ENCODE measurements at places on chromosomes 2 and 18.
A peak's percentile ranks its signal among the peaks of the same experiment; 100 is the strongest.

- DNase-seq = no peak
Measured at GRCh38 chr2:206163251-206163880, 3.7 kb downstream of the EEF1B2 start.

GRCh38 chr2:128640166-128640844 is 321.6 kb upstream of the HS6ST1 start:
- DNase-seq = no peak

DNA sequence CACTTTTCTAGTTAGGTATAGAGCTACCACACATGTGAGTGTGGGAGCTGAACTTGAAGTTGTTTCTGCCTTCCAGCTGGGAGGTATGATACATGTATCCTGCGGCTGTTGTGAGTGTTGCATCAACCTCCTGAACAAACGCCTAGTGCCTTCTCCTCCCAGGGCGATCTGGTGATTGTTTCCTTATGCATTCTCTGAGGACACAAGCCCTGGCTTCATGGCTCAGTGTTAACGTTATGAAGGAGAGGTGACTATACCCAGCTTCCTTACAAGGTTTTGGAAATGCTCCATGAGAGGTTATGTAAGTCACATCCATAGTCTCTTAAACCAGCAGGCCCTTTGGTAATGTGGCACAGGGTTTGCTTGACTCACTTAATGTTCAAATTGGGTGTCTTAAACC is 64.9 kb downstream of the SPRED2 start:
- no peak for DNase-seq

GRCh38 chr2:148096012-148096411 is 75.1 kb downstream of the MBD5 start:
- DNase-seq = no peak

- no peak for DNase-seq
Measured at GRCh38 chr2:113876503-113877387, 13.1 kb upstream of the ACTR3 start.

GRCh38 chr18:31637445-31637844 is 45.8 kb downstream of the TTR start:
- DNase-seq = no peak

DNA sequence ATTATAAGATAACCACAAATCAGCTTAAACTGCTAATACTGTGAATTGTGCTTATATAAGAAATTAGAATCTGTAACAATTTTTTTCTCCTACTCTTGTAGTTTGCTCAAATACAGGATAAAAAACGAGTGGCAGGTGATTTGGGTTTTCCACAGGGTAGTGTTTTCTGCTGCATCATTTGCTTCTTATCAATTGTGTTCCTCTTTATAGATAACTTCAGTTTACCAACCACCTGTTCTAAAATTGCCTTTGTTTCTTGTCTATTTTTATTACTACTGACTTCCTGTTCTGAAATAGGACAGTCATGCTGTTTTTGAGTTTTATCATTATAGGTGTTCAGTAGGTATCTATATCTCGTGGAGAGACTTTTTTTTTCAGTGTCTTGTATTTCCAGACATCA is 56.9 kb downstream of the MFSD6 start:
- DNase-seq = no peak

GRCh38 chr2:44707945-44708660 is 233.4 kb upstream of the SIX3 start:
- DNase-seq = no peak

DNA sequence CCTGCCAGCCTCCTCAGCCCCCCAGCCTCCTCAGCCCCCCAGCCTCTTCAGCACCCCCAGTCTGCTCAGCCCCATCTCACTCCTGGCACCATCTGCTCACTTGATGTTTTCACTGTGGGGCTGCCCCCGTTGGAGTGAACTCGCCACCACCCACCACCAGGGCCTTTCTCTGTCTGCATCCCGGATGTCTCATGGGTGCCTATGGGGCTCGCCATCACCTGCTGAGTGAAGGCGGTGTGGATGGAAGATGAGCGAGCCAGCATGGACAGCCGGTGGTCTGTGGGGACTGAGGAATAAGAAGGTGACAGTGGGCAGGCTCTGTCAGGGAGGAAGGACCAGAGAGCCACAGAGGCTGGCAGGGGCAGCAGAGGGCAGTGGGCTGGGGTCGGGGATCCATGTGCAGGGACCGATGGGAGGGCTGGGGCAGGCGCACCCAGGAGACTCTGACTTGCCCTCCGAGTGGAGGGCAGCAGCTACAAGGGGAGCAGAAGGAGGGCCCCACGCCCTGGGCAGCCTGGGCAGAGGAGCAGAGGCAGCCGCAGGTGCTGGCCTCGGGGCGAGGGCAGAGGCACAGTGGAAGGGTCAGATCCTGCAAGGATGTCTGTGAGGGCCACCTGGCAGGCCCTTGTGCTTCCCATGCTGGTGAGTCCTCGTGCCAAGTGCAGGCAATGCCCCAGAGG is 74.7 kb upstream of the ODC1 start:
- no peak for DNase-seq

- DNase-seq = no peak
Measured at GRCh38 chr2:219434468-219434717, 250 bp upstream of the SPEG start.

DNA sequence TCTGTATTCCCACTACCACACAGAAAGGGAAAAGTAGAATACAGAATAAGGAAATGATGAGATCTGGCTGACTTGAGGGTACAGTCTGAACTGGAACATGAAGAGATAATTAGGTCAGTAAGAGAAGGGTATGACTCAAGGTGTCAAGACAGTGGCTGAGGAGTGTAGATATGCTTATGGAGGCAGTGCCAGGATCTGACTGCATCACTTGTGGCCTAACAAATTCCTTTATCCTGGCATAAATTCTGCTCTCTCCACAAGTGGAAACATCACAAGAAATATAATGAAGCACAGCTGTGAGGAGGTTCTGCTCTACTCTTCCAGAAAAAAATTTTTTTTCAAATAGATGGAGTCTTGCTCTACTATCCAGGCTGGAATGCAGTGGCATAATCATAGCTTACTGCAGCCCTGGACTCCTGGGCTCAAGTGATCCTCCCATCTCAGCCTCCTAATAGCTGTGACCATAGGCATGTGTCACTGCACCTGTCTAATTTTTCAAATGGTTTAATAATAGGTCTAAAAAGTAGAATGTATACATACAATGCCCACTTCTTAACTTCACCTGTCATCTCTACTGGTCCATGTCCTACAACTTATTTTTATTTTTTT is 85.3 kb downstream of the C2orf74 start:
- DNase-seq = no peak

DNA sequence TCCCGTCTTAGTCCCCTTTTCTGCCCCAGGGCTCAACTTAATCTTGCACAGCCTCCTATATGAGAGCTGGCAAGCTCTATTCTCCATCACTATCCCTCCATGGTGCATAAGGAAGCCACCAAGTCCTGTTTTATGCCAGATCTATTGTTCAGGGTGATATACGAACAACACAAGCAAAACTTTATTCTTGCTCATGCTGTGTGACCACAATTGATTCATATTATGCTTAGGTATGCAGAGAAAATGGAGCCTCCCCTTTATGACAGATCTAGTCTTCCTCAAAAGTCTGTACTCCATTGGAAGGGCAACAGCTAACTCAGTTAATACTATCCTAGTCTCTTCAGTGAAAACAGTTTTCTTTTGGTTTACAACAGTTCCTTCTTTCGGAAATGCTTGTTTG is 94.0 kb upstream of the STON1 start:
- DNase-seq = no peak

GRCh38 chr18:616380-616995 is 19.7 kb downstream of the CLUL1 start:
- DNase-seq = no peak

DNA sequence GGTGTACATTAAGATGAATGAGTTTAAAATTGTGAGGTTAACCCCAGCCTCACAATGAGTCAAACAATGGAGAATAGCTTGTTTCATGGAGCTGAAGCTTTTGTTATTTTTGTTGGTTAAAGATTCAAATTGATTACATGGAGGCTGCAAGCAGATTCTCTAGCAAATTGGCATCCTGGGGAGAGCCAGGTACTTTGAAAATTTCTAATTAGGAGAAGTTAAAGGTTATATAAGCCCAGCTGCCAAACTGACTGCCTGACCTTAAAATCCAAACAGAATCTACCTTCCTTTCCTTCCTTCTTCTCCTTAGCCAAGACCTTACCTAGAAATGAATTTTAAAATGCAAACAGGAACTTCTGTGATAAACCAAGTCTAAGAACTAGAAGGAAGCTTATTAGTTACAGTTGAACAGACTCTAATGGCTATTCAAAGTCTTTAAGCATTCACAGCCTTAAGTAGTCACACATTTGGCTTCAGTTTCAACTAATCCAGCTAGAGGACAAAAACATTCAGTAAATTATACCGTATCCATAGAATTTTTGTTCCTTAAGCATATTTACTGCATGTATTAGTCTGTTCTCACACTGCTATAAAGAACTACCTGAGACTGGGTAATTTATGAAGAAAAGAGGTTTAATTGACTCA is 31.5 kb upstream of the PGAP1 start:
- DNase-seq = peak; percentile 35

- no peak for DNase-seq
Measured at GRCh38 chr2:199197448-199197847, 260.3 kb downstream of the SATB2 start.

DNA sequence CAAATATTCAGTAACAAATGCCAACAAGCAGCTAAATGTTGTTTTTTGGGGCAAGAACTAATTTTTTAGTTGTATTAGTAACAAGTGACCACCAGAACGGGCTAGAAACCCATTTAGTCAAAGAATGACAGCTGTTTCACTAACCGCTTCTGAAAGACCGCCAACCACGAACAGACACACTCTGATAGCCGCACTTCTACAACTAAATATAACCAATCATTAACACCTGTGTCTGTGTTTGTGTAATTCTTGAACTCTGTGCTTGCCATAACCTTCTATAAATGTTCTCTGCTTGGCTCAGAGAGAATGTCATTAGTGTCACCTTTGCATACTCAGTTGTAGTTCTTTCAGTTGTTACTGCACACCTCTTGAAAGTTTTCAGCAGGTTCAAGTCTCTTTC is 526.3 kb upstream of the LRRTM1 start:
- DNase-seq = no peak

DNA sequence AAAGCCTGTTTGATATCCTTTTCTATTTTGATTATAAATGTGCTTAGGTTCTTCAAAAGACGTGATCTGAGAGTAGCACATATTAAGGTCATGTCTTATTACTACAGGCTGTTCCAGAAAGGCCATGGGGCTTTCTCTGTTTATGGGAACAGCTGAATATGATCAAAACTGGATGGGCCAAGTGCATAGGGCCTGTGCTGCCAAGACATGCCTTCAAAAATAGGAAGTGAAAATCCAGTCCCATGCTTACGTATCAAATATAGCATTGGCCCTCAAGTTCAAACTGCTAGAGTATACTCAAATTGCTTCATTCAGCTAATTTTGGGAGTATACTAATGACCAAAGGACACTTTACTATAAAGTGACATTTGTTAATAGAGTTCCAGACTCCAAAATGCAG is 24.1 kb downstream of the SLC25A52 start:
- no peak for DNase-seq

GRCh38 chr18:52588931-52589330 is 248.9 kb downstream of the DCC start:
- no peak for DNase-seq

DNA sequence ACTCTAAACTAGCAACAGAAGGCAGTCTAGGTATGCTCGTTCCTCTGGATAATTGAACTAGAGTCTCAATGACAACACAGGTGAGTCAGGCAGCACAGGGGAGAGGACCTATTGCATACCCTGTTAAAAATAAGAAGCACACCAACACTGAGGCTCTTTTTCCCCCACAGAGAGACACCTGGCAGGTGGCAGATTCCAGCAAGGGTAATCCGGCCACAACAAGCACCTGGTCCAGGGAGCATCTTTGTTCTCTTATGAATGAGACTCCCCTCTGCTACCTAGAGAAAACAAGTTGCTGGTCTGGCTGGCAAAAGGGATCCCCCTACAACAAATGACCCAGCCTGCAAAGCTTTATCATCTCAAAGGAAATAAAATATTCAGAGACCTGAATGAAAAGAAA is 508.9 kb upstream of the POU3F3 start:
- DNase-seq = no peak

GRCh38 chr18:10798727-10799550 is 273.1 kb downstream of the NAPG start:
- DNase-seq = peak; percentile 44

DNA sequence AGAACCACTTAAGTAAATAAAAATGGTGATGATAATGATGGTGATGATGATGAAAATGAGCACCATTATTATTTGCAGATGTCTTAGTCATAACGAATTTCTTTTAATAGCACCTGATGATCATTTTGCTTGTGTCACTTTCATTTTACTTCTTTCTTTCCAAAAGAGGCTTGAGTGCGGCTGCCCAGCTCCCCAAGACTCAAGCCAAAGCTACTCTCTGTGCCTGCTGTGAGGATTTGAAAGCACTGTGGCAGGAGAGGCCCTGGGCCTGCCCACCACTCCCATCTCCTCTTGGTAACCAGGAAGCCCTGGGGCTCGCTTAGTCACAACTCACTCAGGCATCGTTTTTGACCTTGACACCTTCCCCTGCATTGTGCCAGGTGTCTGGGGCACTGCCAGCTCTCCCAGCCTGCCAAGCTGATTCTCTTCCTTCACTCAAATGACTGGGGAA is 41.2 kb downstream of the RPL37A start:
- no peak for DNase-seq

DNA sequence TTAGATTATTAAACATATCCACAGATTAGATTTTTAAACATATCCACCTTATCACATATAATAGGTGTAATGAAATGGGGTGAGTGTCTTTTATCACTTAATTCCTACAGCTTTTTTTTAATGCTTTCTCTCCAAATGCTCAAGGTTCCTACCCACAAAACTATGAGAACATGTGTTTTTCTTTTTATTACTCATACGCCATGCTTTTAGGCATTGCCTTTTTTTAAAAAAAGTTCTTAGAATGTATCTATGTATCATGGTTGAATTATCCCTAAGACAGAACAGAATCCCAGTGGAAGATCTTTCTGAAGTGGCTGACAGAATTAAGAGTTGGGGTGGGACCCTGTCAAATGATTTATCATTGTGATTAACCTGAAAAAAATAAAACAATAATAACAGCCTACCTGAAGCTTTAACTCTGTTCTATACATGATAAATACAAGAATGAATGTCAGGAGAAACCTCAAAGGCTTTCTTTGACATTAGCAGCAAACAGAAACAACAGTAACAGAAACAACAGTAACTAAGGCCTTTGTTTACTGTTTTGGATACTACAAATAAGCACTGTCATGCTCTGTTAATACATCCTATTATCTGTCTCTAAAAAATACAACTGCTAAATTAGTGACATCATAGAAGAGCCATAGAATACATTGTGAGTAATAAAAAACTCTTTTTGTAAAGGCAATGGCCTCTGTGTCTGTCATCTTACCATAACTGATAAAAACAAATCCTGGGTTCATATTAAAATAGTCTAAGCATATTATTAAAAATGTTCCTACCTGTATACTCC is 4.1 kb upstream of the ZNF397 start:
- DNase-seq = no peak

DNA sequence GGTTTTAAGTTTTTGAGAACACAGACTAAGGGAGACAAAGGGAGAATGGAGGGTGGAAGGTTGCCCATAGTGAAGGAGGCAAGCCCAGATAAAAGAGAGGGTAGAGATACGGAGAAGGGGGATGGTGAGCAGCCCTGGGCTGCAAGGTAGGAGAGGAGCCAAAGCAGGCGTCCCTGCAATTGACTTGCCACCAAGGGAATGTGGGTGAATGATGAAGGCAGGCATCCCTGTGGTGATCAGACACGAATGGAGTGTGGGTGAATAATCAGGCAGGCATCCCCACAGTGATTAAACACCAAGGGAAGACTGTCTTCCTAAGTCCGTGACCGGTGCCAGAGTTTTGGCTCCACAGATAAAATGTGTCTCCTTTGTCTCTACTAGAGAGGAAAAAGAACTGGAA is 16.5 kb upstream of the ALPK2 start:
- DNase-seq = no peak
